ENCODE measurements at places on chromosomes 4 and X.
A peak's percentile ranks its signal among the peaks of the same experiment; 100 is the strongest.

DNA sequence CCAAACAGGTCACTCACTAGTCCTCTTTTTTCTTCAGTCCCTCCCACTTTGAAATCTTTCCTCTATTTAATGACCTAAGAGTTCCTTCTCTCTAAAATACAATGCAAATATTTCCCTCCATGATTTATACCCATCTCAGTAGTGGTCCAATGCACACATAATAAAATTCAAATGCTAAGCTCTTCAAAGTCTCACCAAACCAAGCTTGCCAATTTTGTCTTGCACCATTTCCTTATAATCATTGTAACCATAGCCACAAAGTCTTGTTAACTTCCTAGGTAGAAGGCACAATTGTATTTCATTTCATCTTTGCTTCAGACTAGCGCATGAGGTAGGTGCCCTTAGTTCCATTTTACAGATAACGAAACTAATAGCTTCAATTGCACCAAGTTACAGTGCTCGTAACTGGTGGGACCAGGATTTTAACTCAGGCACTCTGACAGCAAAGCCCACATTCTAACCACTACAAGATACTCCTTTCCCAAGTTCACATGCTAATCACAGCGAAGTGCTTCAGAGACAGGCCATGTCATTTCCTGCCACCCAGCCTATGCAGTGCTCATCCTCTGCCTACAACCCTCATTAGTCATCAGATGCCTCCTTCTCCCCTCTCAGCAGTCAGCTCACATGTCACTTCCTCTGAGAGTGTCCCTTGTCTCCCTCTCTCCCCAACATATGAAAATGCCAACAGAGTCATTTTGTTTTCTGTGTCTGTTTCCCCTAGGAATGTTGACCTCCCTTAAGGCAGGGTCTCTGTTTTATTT lies 66.9 kb upstream of the PPARGC1A start:
- DNase-seq, result no peak

DNA sequence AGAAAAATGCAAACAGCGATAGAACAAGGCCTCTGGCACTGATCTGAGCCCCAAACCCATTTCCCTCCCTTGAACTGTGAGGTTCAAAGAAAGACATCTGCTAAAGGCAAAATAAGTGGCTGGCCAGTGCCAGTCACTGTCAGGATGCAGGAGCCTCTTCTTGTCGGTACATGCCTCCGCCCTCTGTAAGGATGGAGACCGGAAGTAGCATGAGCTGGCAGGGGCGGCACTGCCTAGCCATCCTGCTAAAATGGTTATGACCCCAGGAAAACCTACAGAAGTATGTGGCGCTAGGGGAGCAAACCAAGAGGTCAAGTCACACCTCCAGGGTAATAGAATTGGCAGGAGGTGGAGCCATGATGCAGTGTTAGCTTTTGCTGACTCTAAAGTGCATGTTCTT lies 180.3 kb downstream of the DCLK2 start:
- DNase-seq, result no peak

DNA sequence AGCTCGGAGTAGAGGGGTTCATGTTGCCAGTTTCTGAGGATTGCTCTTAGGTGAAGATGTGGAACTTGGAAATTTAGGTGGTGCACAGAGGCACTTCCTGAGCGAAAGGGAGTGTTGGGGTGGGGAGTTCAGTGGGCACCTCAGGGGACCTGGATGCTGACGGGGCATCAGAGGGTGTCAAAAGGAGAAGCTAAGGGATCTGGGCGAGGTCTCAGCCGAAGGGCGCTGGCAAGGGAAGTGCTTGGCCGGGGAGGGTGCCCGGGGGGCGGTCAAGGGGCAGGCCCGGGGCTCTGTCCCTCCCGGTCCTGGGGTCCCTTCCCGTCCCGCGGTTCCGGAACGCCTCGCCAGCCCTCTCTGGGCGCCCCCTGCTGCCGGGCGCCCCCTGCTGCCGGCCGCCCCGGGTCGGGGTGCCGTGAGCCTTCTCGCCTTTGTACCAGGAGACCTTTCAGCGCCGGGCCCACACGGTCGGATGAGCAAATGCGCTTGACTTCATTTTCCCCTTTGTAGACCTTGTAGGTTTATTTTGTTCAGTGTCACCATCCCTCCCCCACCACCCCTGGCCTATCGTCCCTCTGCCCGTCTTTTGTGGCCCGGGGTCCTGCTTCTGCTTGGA lies 3.0 kb upstream of the PHOX2B start:
- DNase-seq, result no peak

DNA sequence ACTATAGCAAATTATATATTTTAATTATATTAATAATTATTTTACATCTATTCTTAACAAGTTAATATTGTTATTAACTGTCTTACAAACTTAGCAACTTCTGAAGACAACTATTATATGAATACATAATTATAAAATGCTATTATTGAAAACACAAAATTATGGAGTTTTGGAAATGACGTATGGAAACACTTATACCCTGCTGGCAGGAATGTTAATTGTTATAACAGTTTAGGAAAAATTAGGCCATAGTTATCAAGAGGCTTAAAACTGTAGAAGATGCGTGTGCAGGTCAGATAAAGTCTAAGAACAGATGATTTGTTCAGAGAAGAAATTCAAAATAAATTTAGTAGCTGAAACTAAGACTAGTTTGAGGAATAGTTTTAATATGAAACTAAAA lies 211.7 kb downstream of the FAT4 start:
- no peak for DNase-seq

DNA sequence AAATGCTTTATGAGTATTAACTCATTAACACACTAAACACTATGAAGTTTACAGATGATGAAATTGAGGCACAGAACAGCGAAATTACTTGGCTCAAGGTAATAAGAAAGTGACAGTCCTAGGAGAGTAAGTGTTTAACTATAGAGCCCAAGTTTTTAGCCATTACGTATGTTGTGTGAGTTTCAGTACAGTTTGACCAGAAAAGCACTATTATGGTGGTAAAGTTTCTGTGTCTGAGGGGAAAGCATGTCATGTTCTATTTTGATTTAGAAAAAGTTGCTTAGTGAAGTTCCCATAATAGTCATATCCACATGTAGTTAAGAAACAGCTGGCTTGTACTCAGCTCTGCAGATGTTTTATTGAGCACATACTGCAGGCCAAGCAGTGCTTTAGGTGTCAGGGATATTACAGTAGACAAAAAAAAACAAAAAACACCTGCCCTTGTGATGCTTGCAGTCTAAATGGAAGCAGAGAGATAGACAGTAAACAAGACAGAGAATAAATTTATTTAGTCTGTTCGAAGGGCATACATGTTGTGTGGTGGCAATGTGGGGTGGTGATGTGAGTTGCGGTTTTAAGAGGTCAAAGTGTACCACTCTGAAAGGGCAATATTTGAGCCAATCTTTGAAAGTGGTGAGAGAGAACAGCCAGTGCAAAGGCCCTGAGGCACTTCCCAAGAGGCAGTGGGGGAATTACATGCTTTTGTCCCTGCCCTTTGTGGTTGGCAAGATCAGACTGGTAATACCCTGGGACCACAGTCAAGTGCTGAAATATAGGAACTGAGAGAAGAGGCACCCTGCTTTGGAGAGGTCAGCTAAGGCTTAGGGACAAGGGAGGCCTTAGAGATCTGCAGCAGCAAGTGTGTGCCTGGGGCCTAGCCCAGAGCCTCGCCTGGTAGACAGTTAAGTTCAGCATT lies 6.2 kb downstream of the TMEM131L start:
- DNase-seq, result no peak

DNA sequence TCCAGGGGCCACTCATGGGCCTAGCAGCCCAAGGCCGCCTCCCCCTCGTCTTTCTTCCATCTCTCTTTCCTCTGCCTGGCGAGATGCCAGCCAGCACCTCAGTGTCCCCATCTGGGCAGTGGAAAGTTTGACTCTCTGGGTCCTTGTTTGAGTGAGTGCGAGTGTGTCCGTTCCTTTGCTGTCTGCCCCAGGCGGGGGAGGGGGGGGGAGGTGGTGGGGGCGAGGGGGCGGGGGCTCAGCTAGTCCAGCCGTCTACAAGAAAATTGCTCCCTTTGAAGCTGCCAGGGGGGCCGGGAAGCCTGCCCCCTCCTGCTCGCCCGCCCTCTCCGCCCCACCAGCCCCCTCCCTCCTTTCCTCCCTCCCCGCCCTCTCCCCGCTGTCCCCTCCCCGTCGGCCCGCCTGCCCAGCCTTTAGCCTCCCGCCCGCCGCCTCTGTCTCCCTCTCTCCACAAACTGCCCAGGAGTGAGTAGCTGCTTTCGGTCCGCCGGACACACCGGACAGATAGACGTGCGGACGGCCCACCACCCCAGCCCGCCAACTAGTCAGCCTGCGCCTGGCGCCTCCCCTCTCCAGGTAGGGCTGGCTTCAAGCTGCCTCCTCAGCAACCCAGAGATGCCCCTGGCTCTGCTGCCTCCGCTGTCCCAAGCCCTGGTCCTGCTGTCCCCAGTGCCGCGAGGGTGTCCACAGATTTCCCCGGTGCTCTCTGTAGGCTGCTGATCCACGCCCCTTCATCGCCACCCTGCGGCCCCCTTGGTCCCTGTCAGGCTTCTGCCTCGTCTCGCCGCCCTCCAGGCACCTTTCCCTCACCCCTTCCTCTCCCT lies at the start of gene BGN:
BGN (plus strand) TSS at position 440 of the 821 bp plus-strand sequence. CDS start 9,652 bp downstream, outside the sequence.
- peak; percentile 14 for DNase-seq

DNA sequence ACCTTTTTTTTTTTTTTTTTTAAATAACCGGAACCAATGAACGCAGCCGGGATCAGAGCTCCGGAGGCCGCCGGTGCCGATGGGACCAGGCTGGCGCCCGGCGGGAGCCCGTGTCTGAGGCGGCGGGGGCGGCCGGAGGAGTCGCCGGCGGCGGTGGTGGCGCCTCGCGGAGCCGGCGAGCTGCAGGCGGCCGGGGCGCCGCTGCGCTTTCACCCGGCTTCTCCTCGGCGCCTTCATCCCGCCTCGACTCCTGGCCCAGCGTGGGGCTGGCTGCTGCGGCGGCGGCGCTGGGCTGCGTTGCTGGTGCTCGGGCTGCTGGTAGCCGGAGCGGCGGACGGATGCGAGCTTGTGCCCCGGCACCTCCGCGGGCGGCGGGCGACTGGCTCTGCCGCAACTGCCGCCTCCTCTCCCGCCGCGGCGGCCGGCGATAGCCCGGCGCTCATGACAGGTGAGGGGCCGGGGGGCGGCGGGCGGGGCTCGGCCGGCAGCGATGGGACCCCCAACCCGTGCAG lies 337 bp downstream of the STIM2 start:
- peak; percentile 45 for DNase-seq
